ENCODE measurements at places on chromosomes 3 and 15. TPM values are rescaled to one million over a fixed set of nuclear protein-coding genes. Genes with fewer than 3 reads are reported as not detected.

DNA sequence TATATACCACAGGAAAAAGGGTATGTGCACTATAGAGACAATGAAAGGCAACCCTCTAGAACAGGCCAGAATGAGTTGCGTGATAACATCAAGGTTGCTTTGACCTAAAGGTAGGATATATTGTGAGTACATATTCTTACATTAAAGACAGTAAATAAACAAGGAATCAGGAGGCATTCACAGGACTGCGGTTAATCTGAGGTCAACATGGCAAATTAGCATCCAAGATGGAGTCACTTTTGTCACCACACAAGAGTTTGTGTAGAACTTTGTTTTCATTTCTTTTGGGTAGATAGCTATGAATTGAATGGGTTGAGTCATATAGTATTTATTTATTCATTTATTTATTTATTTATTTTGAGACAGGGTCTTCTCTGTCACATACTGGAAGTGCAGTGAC is 11.5 kb upstream of the SCAP start:
- no peak overlapping the region for H3K27ac ChIP-seq
- no peaks in the 10 kb centered on the region for H3K36me3 ChIP-seq
- no peak for DNase-seq
- no peak overlapping the region for H3K4me3 ChIP-seq
- no peaks in the 10 kb centered on the region for H3K4me1 ChIP-seq

GRCh38 chr15:43769584-43770228 is 7.1 kb downstream of the ELL3 start:
- H3K4me3 ChIP-seq = no peak overlapping the region
- peak; percentile 69 for DNase-seq
- H3K4me1 ChIP-seq = no peaks in the 10 kb centered on the region
- H3K27ac ChIP-seq = no peak overlapping the region
- H3K36me3 ChIP-seq = no peaks in the 10 kb centered on the region

Gene P2RY1
- total RNA-seq = 14.0 TPM

Gene TTC21A
- 1.2 TPM for total RNA-seq

Gene RETNLB
- not detected for total RNA-seq

All from hepatocyte (in vitro differentiated cells).